Stimulated activated naive CD4-positive, alpha-beta T cell (primary cell): ENCODE measurements at places on chromosomes 12 and 14.

GRCh38 chr12:15336768-15337553, 14.7 kb downstream of the PTPRO start:
- DNase-seq = no peak

GRCh38 chr14:51726166-51726899, 74.6 kb downstream of the FRMD6 start:
- no peak for DNase-seq

- DNase-seq = no peak
These were observed 86.3 kb upstream of the USP44 start for GRCh38 chr12:95637471-95638155.

DNA sequence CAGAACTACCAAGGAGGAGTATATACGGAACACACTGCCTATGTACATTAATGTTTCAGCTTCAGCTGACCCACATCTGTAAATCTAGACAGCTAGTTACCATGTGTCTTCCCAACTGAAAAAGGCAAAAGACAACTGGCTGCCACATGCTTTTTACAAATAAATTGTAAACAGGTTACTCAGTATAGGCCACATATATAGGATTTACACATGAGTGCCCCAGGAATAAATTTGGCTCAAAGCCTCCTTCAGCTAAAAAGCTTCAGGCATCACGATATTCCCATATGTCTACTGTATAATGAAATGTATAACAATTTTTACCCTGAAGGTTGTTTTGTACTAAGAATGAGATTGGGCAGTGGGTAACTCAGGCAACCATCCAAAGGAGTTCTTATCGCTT, 175.9 kb upstream of the BMP4 start:
- no peak for DNase-seq

DNA sequence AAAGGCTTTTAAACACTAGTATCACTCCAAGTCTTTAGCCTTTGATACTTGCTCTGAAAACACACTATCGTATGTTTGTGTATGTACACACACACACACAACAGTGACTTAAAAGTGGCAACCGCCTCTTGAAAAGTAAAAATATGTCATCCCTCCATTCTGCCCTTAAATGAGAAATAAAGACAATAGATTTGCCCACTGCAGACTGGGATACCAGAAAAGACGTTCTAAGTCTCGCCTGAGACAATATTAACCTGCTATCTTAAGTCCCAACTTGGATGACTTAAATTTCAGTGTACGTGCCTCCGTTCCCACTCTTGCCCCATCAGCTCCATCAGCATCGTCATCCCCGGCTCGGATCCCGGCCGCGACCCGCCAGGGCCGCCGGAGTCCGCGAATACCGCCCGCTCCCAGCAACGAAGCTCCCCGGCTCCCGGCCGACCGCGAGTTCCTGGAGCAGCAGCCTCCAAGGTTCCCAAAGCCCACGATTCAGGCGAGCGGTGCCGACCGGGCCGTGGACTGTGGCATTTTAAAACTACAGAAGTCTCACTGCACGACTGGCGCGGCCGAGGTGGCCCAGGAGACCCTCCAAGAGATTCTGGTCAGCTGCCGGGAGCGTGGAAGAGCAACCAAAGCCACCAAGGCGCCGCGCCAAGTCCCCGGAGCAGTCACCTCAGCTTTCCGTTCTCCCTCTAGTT, 2.8 kb upstream of the ARID2 start:
- DNase-seq = peak; percentile 58

DNA sequence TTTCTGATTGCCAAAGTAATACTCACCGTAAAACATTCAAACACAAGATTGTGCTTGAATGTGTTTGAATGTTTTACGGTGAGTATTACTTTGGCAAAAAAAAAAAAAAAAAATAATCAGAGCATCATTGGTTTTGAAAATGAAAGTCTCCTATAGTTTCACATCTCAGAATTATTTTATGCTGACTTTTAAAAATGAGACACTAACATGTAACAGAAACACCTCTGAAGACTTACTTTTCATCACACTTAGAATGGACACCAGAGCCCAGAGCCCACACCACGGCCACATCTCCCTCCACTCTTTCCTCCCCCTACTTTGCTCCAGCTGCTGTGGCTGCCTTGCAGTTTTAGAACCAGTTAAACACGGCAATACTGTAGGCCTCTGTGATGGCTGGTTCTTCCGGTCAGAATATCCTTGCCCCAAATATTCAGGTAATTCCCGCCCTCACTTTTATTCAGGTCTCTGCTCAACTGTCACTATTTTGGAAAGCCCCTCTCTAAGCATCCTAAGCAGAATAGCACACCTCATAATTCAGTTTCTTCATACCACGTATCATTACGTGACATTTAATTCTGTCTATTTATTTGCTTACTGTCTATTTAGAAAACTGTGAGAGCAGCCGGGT, 138.9 kb upstream of the MAX start:
- DNase-seq = no peak

DNA sequence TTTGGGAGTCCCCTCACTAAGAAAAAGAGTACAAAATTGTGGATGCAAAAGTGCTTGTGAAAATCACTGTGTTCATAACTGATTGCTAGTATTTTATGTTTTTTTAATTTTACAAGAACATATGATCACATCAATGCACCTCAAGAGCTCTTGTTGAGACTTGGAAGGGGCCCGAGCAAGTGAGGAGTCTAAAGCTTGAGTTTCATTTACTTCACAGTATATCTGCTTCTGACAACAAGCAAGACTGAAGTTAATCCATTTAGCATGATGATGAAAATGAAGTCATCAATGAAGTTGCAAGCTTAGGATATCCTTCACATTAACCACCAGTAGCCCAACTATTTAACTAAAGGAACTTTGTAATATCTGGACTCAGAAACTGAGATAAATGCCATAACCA, 182.5 kb upstream of the DIO2 start:
- DNase-seq = no peak

DNA sequence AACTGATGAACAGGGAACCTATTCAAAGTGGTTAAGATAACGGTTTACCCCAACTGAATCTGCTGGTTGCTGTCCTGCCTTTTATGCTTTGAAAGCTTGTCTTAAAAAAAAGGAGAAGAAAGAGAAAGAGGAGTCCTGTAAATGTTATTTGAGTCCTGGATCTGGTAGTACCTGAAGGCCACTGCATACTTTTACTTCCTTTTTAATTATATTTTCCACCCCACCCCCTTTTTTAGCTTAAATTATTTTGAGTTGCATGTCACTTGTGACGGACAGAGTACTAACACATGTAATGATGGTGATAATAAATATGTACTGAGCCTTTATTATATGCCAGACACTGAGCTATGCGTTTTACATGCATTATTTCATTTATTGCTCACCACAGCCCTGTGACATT, 2.5 kb upstream of the AMIGO2 start:
- no peak for DNase-seq

GRCh38 chr14:99230208-99231151, 41.5 kb downstream of the BCL11B start:
- DNase-seq = peak; percentile 82

- DNase-seq = no peak
These were observed 23.6 kb upstream of the KCNH3 start for GRCh38 chr12:49515266-49515665.

DNA sequence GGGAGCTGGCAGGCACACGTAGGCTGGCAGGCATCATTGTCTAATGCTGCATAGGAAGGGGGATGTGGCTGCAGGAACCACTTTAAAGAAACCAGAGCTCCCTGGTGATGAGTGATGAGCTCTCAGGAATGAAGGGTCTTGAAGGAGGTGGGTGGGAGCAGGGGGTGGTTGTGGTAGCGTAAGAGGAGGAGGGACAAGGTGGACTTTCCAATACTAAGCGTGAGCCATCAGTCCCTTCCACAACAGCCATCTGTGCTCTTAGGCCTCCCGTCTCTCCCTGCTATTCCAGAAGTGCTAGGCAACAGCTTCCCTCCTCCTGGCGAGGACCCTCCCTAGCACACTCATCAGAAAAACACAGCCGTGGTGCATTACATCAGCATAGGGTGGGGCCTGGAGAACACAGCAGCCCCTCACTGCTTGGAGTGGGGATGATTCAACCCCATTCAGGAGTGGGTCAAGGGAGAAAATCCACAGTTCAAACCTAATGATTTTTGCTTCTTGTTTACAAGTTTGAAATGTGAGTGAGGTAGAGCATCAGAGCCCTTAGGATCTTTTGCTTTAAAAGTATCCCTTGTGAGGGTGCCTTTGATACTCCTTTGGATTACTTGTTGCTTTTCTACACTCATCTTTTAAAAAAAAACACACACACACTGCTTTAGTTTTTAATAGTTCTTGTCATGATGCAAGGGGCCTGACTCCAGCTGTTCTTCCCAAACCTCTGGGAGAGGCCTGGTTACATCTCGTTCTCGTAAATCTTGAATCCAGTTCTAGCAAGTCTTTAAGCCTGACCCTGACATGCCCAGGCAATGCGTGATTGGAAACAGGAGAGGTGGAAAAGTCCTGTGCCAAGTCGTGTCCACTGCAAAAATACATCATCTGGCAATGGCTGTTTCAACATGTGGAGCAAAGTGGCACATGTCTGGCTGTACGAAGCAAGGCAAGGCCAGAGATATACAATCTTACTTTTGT, 356.4 kb upstream of the DDHD1 start:
- DNase-seq = no peak

GRCh38 chr12:124786061-124786964, 77.4 kb downstream of the SCARB1 start:
- DNase-seq = no peak

DNA sequence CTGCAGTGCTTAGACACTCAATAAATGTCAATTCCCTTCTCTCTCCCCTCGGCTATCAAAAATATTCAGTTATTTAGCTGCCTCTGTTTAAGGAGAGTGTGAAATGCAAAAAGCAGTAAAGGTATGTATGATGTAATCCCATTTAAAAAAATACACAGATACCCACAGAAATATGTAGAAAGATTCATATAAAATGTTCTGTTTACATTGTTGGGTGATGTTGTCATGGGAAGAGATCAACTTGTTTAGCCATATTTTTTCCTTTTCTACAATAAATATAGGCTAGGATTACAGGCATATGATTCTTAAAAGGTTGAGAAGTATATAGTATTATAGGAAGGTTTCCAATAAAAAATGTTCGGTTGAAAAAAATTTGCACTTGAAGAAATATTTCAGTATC, 7.8 kb downstream of the PPP2R3C start:
- DNase-seq = no peak

GRCh38 chr14:30698463-30698862, 76.3 kb downstream of the SCFD1 start:
- no peak for DNase-seq

DNA sequence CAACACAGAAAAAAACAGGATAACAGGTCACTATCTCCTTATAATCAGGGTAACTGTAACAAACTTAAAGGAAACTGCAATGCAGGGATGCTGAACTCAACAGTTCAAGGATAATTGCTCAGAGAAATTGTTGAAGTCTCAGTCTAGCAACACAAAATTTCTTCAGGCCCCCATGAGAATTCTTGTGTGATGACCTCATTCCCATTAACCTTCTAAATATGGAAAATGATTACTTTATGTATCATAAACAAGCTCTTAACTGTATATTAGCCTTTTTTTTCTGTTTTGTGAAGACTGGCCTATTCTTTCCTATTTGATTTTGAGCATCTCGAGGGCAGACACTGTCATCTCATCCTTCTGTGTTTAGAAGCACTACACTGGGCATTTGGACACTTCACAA, 47.1 kb downstream of the IGF1 start:
- no peak for DNase-seq

DNA sequence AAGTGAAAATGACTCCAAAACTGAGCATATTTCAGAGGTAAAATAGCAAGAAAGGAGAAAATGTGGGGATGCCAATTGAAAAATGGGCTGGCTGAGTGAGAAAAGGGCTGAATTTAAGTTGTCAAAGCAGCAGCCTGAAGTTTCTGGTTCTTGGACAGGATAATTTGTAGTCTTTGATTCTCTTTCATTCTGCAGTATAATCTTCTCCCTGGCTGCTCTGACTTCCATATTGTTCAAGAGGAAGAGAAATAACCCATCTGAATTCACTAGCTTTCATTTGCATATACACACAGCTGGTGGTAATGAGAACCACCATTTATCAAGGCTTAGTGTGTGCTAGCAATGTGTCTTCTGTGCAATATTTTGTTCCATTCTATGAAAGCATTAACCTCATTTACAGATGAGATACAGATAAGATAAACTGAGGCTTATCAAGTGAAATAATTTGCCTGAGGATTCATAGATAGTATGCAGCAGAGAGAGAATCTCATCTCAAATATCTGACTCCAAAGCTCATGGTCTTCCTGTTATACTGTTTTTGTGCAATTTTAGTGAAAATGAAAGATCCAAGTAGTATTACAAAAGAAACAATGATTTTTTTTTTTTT, 184.2 kb downstream of the TMTC2 start:
- DNase-seq = no peak

DNA sequence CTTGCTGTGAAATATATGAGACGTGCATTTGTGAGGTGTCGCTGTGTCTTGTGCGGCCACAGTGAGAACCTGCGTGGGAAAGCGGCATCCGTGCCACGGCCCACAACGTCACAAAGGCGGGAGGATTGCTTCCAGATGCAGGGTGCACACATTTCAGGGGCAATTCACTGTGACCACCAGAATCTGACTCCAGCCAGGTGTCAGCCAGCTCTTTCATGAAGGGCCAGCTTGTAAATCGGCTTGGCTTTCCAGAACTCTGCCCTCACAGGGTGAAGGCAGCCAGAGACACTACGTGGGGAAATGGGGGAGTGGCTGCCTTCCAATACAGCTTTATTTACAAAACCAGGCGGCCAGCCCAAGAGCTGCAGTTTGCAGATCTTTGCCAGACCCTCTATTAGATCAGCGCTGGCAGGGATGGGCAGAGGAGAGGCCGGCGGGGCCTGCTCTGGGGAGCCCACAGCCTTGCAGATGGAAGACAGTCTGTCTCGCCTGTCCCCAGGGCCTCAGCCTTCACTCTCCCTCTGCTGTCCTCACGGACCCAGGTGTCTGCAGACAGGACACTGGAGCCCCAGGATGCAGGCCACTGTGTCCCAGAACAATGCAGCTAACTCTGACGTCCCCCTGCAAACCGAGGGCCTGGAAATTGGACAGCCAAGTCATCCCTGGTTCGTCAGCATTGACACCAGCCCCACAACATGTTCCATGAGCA, 53.5 kb downstream of the ADGRD1 start:
- no peak for DNase-seq

DNA sequence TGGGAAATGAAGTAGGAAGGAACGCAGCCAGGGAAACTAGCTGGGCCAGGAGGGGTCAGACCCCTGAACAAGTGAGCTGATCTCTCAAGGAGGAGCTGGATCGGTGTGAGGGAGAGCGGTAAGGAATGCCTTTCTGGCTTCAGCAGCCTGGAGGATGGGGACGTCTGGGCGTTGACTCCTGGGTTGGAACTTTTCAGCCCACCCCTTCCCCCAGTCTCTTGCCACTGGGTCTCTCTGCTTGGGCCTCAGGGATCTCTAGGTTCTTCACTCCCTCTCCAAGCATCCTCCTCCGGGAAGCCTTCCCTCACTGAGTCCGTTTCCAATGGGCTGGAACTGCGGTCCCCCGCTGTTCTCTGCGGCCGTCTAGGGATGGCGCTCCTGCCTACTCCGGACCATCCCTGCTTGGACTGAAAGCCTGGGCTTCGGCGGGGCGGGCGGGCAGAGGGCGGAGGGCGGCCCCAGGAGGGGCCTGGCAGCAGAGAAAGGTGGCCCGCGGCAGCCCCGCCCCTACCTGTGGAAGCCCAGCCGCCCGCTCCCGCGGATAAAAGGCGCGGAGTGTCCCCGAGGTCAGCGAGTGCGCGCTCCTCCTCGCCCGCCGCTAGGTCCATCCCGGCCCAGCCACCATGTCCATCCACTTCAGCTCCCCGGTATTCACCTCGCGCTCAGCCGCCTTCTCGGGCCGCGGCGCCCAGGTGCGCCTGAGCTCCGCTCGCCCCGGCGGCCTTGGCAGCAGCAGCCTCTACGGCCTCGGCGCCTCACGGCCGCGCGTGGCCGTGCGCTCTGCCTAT, at the start of gene KRT7:
TSS of gene KRT7 (plus strand) at position 570 of the 788 bp plus-strand sequence. CDS start at position 624, 54 bp downstream.
- no peak for DNase-seq
